Activated effector memory CD4-positive, alpha-beta T cell treated with Interleukin-2 at 50 U/mL for 16 hours (primary cell): ENCODE measurements at places on chromosomes 3 and 15.

DNA sequence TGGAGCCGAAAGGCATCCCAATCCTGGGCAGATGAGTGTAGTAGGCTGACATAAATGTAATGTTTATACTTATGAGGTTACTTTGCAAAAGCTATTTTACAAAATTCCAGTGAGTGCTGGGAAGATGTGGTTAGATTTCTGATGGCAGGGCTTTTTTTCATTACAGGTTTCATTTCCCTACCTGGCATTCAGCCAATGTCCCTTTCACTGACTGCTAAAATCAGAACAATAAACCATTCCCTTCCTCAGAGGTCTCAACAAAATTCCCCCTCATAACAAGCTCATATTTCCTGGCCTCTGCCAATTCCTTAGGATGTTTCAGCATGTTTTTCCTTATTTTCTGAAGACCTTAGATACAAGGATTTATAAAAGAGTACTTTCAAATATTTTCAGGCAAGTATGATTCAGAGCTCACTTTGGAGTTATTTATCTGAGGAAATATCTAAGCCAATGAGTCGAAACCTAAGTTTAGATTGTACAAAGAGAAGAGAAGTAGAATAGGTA lies 40.9 kb upstream of the CCDC80 start:
- no peak for DNase-seq

DNA sequence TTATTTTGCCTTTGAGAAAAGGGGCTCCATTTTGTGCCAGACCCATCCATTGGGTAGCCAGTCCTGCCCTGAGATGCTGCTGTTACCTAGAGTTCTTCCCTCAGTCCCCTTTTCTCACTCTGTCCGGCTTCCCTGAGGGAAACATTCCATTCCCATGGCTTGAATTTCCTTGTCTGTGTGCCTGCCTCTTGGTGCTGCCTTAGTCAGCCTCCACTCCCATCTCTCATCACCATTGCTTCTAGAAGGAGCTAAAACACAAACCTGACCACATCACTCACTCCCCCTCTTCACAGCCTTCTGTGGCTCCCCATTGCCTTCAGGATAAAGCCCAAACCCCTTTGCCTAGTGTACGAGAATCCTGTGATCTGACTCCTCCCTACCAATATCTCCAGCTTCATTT lies 25.2 kb upstream of the C2CD4B start:
- DNase-seq = no peak

- no peak for DNase-seq
These were observed 537.3 kb downstream of the OCA2 start for GRCh38 chr15:27561816-27562215.

DNA sequence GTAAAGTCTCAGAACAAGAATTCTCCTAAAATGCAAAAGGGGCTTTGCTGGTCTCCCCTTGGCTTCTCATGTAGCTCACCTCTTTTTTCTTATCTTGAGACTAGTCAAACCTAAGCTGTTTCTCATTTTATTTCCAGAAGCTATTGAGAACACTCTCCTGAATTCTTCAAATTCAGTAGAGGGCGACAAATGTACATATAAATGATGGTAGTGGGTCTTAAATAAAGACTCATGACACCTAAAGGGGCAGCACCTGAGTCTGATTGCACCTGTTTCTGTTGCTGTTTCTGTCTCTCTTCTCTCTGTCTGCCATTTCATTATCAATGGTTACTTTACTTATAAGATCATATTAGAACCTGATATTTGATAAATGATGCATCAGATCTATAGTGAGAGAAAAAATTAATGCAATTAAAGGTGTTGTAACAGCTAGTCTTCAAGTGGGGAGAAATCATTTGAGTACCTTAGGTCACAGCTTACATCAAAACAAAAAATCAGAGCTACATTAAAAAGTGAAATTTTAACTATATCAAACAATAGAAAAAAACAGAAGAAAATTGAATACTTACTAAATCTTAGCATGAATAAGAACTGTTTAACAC lies 7.0 kb downstream of the ADIPOQ start:
- no peak for DNase-seq

- DNase-seq = no peak
These were observed 254.2 kb downstream of the ZBTB20 start for GRCh38 chr3:114892880-114893279.

DNA sequence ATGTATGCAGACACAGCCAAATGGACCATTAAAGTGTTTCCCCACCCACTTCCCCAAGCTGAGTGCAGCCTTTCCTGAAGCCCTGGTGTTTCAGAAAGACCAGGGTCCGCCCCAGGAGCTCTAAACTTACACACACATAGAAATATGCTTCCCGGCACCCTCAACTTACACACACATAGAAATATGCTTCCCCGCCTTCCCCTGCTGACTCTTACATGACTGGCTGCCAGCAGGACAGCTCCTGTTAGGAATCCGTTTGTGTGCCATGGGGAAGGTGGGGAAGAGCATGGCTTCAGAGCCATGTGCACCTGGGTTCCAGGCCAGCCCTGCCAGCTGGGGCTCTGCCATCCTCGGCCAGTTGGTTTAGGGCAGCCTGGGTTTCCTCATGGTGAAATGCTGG lies 3.6 kb downstream of the CLEC3B start:
- DNase-seq = no peak

- DNase-seq = no peak
These were observed 58.0 kb upstream of the SLC7A14 start for GRCh38 chr3:170643831-170644230.

DNA sequence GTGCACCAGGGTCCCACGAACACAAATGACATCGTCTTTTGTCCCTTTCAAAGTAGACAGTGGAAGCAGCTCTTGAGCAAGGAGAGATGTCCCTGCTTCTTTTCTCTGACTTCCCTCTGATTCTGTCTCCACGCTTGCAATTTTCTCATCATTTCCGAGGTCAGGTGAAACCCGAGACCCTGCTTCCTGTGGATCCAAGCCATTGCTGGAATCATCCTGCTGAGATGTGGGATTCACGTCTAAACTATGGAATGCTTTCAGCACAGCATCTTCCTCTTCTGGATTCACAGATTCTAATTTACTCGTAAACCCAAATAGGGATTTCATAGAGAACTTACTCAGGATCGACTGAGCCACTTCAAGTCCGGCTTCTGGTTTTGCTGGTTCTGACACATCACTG lies 127.1 kb downstream of the FMN1 start:
- no peak for DNase-seq

DNA sequence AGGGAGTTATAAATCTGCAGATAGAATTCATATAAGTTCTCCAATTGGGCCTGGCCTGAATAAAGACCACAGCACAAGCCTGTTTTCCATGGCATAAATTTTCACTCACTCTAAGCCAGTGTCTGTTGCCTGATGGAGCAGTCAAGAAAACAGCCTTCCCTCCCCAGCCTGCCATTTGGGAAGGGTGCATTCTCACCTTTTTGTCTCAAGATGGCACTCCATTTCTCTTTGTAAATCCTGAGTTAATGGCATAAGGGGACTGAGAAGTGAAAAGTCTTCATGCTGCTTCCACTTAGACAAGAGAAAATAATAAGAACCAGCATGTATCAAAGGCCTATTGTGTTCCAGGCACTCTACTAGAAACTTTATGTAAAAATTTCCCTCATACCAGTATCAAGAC lies 115.6 kb upstream of the MANF start:
- no peak for DNase-seq

DNA sequence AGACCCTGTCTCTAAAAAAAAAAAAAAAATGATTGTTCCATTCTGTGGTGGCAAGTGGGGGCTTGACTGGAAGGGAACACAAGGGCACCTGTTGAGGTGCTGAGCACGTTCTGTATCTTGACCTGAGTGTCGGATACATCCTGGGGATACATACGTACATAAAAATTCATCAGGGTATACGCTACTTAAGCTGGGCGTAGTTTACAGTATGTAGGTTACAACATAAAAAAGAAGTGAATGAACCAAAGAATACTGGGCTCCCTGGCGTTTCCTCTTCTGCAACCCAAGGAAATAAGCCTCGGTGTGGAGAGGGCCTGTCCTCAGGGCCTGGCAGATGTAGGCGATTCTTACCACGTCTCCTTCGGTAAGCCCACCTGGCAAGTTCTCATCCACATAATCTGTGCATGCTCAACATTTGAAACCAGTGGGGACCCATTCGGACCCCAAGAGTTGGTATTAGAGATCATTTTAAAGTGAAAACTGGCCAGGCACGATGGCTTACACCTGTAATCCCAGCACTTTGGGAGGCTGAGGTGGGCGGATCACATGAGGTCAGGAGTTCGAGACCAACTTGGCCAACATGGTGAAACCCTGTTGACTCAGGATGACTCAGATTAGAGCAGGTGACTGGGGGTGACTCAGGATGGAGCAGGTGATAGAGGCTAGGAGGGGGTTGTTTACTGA lies 5.1 kb upstream of the MUC20 start:
- no peak for DNase-seq

GRCh38 chr3:141148770-141149169 lies 82.9 kb upstream of the PXYLP1 start:
- no peak for DNase-seq

GRCh38 chr3:107329088-107329487 lies 48.2 kb upstream of the CCDC54 start:
- DNase-seq = no peak

DNA sequence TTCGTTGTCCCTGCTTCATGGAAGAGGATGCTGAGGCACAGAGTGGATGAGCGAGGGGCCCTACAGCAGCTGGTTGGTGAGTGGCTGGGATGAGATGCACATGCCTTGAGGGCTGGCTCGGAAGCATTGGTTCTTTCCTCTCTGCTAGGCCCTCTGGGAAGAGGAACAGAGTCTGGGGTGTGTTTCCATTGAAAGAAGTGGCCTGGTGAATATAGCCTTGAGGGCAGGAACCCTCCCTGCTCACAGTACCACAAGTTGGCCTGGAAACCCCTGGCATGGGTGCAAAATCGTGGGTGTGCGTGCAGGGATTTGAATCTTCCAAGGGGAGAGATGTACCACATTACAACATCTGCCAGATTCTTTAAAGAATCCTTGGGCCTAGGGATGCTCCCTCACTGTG lies 37.6 kb upstream of the ANKRD34C start:
- no peak for DNase-seq
